ENCODE measurements at places on chromosomes 1 and 21.

GRCh38 chr1:112937495-112937894 lies 18.5 kb downstream of the SLC16A1 start:
- DNase-seq = no peak

GRCh38 chr21:19950347-19950746 lies 1047.9 kb upstream of the NCAM2 start:
- DNase-seq = no peak

- no peak for DNase-seq
Observed at GRCh38 chr1:116971965-116972673, 29.4 kb upstream of the CD101 start.

DNA sequence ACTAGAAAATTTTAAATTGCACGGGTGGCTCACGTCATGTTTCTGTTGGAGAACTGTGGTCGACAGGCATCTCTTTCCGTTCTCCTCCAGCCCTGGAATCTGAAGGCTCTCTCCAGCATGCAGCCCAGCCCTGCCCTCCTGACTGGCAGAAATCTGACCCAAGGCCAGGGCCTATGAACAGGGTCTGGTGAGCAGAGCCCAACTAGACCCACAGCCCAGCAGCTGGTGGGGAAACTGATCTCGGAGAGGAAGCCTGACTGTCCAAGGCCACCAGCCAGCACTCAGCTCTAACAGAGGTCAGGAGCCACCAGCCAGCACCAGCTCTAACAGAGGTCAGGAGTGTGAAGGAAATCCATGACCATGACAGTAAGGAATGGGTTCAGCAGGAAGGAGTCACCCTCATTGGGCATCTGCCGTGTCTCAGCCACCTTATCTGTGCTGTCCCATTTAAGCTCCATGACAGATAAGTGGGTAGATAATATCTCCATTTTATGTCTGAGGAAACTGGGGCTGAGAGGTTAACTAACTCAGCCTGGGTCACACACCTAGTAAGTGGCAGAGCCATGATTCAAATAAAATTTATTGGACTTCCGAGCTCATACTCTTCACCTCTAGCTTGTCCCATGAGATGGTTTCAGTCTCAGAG lies 20.2 kb upstream of the PKP1 start:
- no peak for DNase-seq

DNA sequence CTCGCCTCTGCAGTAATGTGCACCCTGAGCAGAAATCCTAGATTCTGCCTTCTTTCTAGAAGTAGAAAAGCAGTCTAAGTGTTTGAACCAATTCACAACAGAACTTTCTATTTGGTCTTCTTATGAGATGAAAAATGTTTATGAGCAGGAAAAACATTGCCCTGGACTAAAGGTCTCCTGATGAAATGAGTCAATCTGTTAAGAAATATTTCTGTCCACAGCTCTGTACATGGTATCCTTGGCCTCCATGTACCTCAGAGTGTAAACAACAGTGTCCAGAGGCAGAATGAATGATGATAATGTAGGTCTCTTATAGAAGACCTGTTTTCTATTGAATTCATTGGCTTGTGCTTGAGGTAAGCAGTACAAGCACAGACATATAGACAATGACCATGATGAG lies 6.2 kb upstream of the APCS start:
- DNase-seq = no peak

DNA sequence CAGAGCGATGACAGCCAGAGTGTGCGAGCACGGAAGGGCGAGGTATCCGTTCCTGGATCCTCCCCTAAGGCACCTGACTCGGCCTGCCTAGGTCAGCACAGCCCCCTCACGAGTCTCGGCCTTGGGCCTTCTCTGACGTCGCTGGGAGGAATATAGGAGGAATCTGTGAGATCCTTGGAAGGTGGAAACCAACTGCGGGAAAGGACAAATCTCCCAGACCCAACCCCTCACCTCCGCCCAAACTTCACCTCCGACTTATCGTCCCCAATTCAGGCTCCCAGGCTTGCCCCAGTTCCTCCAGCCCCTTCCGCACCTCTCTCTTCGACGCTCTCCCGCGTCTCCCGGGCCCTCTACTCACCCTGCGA lies 494 bp downstream of the APH1A start:
- no peak for DNase-seq

DNA sequence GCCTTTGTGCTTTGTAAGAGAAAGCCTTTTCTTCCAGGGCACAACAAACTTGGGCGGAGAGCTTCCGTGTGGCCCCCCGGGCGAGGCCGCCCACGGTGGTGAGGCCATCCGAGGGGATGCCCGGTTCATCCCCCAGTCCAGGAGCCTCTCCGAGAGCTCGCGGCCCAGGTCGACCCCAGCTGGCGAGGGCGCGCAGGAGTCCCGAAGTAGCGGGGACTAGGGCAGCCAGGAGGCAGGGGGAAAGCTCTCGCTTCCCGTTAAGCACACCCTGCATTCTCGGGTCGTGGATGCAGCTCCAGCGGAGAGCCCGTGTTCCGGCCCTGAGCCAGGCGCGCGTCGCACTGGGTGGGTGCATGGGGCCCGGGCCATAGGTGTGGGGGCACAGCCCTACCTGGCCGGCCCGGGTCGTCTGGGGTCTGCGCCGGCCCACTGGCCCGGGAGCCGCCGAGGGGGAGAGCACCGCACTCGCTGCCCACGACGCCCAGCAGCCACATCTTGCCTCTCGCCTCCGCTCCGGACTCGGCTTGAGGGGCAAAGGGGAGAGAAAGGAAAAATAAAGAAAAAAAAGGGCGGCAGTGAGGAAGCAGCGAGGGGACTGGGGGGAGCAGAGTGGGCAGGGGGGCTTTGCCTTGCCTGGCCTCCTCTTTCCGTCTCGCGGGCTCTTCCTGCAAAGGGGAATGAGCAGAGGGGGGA lies 1.8 kb downstream of the RNF220 start:
- DNase-seq = no peak

- DNase-seq = no peak
Observed at GRCh38 chr1:239436286-239436685, 49.9 kb downstream of the CHRM3 start.

GRCh38 chr21:39633770-39634181 lies 21.0 kb downstream of the B3GALT5 start:
- DNase-seq = no peak

DNA sequence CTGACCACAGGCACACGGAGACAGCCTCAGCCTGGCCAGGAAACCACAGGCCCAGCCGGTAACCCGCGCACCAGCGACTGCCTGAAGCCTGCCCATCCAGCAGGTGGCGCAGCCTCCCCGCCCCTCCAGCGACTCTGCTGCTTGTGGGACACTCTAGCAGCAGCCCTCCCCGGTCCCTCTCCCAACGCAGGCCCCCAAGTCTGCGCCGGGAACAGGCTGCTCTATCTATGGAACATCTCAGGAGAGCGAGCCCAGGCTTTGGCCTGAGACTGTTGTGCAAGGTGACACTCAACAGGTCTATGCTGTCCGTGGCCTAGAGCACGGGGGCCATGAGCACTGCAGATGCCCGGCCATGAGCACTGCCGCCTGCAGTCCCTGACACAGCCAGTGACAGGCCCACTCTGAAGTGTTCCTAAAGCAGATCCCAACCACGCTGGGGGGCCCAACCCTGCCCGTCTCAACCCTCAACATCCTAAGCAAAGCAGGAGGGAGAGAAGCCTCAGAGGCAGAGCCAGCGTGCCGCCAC lies 28.4 kb downstream of the WDR4 start:
- no peak for DNase-seq

GRCh38 chr1:36387141-36387949 lies 1.6 kb upstream of the STK40 start:
- no peak for DNase-seq

DNA sequence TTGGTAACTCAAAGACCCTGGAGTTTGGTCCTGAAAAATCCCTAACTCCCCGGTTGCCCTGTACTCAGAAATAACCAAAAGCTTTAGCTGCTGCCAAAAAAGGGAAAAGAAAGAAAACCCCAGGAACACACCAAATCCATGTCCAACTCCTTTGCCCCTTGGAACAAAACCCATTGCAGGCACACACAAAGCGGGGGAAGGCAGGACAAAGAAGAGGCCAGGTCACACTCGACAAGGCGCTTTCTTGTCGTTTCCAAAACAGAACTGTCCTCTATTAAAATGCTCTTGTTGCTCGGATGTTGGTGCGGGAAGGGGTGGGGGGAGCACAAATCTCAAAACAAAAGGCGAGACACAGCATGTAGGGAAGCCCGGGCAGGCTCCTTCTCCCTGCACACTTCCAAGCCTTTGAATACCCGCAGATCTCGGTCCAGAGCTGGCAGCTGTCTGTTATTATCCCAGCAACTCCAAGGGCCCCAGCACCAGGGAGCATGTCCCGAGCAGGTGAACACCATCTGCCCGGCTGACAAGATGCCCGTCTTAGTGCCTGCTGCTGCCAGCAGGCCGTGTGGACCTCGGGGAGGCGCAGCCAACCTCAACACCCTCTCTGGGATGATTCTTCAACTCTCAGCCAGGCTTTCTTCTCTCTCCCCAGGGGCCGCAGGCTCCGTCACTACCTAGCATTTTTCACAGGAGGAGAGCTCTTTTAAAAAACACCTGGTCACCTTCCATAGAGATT lies 96.4 kb downstream of the SSBP3 start:
- DNase-seq = no peak

Data from stimulated activated CD8-positive, alpha-beta memory T cell treated with anti-CD3 and anti-CD28 coated beads, Interleukin-2, amount 100 ng/mL, for 48 hours (primary cell).